ENCODE measurements at places on chromosomes 5 and 9.
A peak's percentile ranks its signal among the peaks of the same experiment; 100 is the strongest.

GRCh38 chr9:109997682-109998081 is 210.3 kb downstream of the C9orf152 start:
- no peak for DNase-seq

GRCh38 chr9:93097511-93098201 is 1.6 kb downstream of the CARD19 start:
- DNase-seq, result no peak

DNA sequence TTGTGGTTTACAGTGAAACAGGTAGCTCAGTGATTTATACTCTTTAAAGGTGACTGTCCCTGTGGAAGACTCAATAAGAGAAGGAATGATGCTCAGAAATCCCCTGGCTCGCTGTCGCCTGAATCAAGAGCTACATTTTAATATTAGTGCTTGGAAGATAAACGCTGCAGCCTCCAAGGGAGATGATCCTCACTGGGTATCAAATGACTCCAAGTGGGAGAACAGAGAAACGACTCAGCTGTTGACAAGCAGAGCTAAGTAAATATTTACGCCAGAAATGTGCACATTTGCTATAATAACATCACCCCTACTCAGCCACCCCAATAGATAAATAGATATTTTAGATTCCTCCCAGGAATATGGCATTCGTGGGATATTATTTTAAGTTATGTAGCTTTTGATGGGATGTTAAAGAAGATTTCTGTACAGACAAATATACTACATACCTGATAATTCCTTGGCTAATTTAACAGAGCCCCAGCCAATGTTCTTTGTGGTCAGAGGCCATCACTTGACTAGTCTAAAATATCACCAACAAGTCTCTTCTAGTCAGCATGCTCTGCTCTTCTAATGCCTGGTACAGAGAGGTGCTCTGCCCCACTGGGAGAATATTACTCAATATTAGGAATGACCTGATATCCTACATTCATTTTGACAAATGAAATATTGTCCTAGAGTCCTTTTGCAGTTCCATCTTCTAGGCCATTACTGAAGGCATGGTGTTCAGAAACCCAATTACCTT is 18.3 kb upstream of the CCDC192 start:
- no peak for DNase-seq

- no peak for DNase-seq
Observed at GRCh38 chr5:64794053-64794770, 25.5 kb downstream of the CWC27 start.

DNA sequence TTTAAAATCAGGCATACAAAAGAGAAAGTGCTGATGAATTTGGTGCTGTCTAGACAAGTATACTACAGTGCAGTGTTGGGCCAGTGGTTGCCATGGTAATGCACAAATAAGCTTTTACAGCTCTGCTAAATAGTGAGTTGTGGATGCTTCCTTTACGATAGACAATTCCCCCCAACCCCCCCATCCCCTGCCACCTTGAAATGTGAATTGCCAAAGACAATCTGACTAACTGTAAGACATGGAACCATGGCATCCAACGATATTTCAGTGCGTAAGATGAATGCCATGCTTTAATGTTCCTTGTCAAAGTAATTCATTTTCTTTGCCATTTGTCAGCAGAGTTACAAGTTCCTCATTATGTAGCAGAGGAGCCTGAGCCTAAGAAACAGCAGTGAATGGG is 91.5 kb upstream of the NREP start:
- no peak for DNase-seq

DNA sequence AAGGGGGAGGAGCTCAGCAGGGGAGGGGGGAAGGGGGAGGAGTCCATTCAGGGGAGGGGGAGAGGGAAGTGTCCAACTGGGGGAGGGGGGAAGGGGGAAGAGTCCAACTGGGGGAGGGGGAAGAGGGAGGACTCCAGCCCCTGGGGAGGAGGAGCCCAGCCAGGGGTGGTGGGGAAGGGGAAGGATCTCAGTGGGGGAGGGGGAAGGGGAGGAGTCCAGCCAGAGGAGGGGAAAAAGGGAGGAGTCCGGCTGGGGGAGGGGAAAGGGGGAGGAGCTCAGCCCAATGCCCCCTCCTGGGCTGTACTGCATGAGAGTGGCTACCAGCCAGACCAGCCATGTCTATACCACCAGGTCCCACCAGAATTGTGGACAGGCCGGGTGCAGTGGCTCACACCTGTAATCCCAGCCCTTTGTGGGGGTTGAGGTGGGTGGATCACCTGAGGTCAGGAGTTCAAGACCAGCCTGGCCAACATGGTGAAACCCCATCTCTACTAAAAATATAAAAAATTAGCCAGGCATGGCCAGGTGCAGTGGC is 30.6 kb upstream of the ADAMTS2 start:
- no peak for DNase-seq

- DNase-seq, result no peak
Observed at GRCh38 chr9:105418588-105419500, 29.0 kb upstream of the FSD1L start.

GRCh38 chr9:96149533-96150280 is 152.3 kb downstream of the HSD17B3 start:
- no peak for DNase-seq

GRCh38 chr9:19689328-19690101 is 99.3 kb downstream of the SLC24A2 start:
- peak; percentile 34 for DNase-seq

- DNase-seq, result peak; percentile 28
Observed at GRCh38 chr5:146725025-146725424, 153.5 kb downstream of the PPP2R2B start.

DNA sequence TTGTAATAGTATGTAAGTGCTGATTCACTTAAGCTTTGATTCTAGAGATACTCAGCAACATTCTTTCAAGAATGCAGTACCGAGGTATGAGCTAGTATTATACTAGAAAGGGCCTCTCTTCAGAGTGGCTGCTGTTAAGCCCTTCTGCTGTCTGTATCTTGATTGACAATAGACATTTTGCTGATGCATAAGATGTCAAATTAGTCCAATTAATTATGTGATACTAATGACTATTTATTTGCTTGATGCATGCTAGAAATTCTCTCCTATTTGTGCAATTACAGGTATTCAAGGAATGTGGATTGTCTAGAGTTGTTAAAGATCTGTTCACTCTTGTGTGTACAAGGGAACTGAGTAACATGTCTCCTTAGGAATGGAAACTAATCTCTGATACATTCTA is 92.3 kb upstream of the PTGER4 start:
- DNase-seq, result no peak

DNA sequence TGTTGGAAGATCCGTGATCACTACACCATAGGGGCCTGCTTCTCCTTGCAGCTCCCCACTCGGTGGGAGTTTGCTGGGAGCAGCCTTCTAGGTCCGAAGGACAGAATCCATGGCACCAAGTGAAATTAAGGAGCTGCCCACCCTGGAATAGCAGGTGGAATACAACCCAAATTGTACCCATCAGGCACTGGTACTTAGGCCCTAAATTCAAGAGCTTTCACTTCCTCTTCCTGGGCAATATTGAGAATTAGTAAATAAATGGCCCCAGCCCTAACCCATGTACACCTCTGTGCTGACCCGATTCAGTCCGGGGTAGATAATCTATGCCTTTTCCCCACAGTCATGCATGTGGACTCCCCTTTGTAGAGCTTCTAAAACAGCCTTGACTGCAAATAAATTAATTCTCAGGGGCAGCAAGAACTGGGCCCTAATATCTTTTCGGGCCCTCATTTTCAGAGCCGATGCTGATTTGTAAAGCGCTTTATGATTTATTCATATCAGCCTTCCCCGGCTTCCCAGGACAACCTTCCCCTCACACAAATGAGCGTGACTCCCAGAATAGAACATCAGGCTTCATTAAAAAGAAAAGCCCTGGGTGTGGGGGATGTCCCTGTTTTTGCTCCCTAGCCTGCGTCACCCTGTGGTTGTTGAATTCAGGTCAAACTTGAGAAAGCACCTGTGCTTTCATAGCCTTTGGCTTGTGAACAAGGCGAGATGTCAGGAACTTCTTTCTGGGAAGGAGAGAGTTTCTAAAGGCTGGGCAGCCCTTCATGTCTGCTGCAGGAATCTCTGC is 126.1 kb upstream of the TBC1D2 start:
- DNase-seq, result no peak

DNA sequence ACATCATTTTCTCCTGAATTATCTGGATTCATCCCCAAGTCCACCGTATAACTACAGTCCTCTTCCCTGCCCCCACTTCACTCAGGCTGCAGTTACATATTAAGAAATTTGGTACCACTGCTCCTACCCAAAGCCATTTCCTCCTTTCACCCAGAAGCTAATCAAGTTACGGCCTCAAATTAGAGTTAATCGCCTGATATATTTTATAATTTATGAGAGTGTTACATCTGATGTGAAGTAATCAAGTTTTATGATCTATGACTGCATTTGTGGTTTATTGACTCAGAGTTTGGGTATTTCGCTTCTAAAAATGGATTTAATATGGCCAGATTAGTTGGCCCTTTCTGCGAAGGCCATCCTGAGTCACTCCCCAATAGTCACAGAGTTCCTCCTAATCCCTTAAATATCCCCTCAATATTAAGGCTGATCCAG is 223.6 kb upstream of the KIF2A start:
- peak; percentile 57 for DNase-seq

DNA sequence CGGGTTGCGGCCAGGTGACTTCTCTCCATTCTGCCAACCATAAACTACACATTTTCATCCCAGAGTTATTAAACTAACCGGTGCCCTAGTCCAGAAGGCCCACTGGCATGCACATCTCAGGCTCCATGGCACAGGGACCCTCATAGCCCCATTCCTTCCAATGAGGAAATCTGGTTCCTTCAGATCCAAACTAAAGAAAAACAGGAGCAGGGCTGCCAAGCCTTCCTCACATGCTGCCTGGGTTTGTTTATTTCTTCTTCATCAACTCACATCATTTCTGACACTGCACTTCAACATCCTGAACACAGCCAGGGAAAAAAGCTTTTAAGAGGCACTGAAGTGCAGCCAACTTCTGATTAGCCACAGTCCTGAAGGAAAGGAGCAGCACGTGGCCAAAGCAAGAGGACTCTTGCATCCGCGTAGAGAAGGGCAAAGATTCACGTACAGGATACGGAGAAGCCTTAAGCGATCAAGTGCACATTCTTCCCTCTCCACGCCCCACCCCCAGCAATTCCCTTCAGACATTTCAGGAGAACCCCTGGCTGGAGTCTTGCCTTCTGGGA is 22.5 kb downstream of the LHFPL2 start:
- peak; percentile 45 for DNase-seq

- DNase-seq, result no peak
Observed at GRCh38 chr5:96022971-96023370, 61.3 kb upstream of the ELL2 start.

- DNase-seq, result no peak
Observed at GRCh38 chr9:127492616-127493015, 41.3 kb downstream of the LRSAM1 start.

DNA sequence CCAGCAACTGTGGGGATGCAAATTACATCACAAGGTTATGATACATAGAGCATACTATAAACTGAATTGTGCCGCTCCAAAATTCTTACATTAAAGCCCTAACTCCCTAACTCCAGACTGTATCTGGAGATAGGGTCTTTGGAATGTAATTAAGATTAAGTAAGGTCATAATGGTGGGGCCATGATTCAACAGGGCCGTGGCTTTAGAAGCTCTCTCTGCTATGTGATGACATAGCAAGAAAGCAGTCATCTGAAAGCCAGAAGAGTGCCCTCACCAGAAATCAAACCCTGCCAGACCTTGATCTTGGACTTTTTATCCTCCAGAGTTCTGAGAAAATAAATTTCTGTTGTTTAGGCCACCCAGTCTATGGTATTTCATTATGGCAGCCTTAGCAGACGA is 123.9 kb downstream of the FBXL17 start:
- no peak for DNase-seq

- no peak for DNase-seq
Observed at GRCh38 chr5:33420946-33421345, 19.8 kb upstream of the TARS1 start.

DNA sequence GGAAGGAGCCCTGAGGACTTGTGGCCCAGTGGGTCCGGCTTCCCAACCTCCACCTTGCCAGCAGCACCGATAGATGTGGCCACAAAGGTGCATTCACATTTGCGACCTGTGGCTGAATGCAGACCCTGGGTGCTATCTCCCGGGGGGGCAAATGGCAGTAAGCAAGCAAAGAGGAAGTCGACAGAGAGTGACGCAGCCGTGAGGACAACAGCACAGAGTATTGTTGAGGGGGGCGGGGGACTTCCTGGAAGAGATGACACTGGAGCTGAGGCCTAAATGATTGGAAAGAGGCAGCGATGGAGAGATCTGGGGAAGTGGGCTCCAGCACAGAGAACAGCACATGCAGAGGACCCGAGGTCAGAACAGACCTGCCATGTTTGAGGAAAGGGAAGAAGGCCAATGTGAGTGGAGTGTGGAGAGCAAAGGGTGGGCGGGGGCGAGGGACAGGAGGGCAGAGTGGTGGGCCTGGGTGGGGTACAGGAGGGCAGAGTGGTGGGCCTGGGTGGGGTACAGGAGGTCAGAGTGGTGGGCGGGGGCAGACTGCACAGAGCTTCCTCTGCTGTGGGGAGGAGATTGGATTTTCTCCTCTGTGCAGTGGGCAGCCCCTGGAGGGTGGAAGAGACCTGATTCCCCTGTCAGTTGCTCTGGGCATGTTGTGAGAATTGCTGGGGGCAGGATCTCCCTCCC is 42.6 kb downstream of the ADAMTS2 start:
- no peak for DNase-seq

- no peak for DNase-seq
Observed at GRCh38 chr9:93686880-93687236, 110.5 kb downstream of the PHF2 start.

GRCh38 chr5:181187500-181188213 is 17.3 kb downstream of the TRIM7 start:
- DNase-seq, result peak; percentile 79

GRCh38 chr5:87313216-87313615 is 45.5 kb downstream of the RASA1 start:
- DNase-seq, result no peak

GRCh38 chr5:157457391-157457790 is 2.6 kb upstream of the NIPAL4 start:
- no peak for DNase-seq

- no peak for DNase-seq
Observed at GRCh38 chr5:160788102-160788660, 63.8 kb downstream of the ATP10B start.

DNA sequence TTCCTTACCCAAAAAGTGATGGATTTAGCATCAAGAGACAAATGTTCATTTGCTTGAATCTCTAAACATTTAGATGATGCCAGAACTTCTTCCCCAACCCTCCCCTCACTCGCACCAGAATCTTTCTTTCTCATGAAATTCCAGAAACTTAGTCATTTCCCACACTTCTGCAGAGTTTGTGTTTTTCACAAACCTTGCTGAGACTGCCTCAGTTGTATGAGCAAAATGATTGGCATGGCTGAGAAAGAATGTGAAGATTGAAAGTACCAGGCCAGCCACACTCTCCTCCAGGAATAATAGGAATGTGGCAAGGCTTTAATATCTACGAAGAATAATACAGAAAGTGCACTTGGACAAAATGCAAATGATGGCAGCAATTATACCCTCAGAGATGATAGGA is 428.3 kb upstream of the CDH6 start:
- DNase-seq, result no peak

GRCh38 chr5:27234916-27235315 is 196.5 kb upstream of the CDH9 start:
- DNase-seq, result no peak

- no peak for DNase-seq
Observed at GRCh38 chr9:38000735-38001134, 68.3 kb downstream of the SHB start.

All from fibroblast of mammary gland (primary cell).